ENCODE measurements at places on chromosomes 3 and 15.

DNA sequence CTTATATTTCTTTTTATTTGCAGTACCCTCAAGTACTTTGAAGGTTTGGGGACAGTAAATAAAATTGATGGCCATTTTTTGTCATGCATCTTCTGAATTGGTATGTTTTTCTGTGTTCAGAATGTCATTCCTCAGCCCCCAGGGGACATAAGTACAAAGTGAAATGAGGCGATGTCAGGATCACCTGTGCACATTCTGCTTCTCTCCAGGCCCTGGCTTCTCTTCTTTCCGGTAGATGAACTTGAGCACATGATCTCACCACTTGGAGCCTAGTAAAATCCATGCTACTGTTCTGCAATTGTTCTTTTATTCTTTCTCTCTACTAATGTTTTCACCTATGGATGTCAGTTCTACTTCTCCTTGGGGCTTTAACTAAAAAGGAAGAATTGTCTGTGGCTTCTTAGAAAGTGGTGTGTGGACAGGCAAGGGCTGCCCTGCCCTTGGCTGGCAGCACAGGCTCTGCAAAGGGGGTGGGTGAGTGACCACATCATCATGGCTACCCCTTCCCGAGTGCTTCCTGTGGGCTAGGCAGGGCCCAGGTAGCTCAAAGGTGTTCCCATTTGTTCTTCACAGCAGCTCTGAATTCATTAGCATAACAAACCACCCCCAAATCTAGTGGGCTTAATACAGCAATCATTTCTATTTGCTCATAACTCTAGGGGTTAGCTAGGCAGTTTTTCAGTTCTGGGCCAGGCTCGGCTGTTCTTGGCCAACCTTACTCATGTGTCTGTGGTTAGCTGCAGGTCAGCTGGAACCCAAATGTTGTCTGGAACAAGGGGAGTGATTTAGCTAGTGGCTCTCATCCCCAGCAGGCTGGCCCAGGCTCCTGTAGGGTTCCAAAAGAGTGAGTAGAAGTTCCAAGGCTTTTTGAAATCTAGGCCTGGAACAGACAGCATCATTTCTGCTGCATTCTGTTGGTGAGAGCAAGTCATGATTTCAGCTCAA is 154.0 kb upstream of the CTDSPL start:
- DNase-seq = no peak

DNA sequence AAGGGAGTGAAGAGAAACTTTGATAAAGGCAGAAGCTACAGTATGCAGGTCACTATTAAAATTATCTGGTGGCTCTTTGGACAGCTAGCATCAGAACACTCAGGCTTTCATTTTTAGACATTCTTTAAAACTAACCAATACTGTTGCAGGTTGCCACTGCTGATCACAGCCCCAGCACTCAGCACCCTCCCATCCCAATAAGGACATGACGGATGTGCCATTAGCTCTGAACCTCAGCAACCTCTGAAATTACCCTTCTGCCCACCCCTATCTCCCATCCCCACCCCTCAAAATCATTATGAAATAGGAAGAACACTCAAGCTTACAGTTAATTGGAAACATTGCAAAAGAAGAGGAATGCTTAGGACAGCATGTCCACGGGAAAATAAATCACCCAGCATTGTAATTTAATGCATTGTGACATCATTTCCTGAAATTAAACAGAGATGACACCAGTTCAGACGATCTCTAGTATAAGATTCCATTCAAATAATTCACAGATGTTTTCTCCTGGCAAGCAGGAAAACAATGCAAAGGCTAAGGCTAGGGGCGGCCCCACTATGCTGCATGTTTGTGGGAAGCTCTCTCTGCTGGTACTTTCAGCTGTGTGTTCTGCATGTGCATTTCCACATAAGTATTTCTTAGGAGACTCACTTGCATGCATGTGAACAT is 71.6 kb downstream of the MEIS2 start:
- DNase-seq = peak; percentile 88

DNA sequence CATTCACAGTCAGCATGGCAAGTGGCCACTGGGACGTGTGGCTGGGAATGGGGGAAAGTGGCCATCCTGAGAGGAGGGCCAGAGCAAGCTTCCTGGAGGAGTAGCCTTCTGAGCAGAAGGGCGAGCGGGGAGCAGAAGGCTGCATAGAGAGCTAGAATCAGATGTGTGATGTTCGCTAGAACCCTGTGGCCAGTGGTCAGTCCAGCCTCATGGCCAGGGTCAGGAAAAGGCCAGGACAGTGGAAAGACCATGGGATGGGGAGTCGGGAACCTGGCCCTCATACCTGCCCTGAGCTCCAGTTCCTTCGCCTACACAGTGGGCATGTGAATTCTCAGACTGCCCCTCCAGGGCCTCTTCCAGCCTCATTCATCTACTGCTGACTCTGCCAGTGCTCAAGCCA is 102.4 kb downstream of the DNAJB8 start:
- no peak for DNase-seq

- peak; percentile 51 for DNase-seq
Observed at GRCh38 chr3:182909318-182910040, 70.9 kb downstream of the DCUN1D1 start.

DNA sequence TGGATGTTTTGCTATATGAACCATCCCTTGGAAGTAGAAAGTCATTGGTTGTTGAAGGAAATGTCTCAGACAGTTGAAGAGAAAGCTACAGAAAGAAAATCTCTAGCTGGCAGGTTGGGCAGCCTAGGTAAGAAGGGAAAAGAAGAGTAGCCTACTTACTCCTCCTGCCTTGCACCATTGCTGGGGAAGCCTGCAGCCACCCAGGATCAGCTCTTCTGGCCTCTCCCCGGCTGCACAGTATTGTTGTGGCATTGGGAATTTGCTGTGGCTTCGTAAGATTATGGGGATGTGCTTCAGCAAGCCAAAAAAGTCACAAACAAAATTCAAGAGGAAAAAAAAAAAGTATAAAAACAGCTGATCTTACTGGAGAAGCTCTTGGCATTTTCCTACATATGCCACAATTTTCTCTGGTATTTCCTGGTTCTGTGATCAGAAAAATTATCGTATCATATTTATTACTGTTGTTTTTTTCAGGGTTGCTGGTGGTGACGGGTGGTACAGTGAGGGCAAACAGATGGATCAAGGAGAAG is 154.2 kb downstream of the TIGIT start:
- no peak for DNase-seq

DNA sequence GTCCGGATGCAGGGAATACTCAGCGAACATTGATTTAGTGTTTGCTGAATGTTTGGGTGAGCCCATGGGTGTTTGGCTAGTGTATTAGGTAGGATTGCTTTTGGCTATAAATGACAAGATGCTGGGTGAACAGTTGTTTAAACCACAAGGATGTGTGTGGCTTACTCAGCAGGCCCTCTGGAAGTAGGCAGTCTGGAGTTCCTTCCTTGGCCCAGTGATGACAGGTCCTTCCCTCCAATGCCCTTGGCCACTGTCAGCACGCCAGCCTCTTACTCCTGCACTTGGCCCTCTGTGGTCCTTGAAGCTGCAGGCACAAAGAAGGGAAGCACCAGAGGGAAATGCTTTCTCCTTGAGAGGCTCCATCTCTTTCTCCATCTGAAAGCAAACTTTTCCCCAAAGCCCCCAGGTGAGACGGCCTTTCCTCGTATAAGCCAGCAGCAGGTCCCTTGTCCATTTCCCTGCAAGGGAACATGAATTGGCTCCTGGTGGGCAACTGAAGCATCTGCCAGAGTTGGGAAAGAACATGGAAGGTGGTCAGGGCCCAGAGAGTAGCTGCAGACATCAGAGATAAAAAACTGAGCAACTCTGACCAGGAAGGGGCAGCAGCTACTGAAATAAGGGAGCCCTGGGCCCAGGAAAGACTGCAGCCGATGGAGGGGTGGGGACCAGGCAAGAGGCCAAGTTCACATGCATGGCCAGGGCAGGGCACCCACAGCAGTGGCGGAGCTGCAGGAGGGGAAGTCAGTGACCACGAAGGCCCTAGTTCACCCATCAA is 105.0 kb downstream of the TPRA1 start:
- DNase-seq = no peak

GRCh38 chr3:161345023-161345422 is 26.3 kb downstream of the SPTSSB start:
- DNase-seq = no peak

DNA sequence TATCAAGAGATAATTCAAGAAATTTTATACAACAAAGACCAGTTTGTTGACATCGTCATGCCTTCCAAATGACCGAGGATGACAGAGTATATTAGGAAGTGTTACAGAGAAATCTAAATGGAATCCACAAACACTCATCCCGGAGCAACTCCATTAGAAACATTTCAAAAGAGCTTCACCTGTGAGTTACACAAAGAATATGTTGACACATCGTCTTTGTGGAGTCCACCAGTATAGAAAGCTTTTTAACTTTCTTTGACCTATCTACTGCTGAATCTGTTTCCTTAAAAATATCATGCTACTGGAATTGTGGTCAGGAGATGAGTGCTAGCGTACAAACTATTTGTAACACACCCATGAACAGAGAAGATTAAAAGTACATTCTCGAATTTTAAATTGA is 130.4 kb downstream of the SUCLG2 start:
- no peak for DNase-seq

GRCh38 chr3:162165346-162165745 is 668.7 kb downstream of the OTOL1 start:
- DNase-seq = peak; percentile 44

GRCh38 chr3:184405075-184406030 is 25.5 kb downstream of the CHRD start:
- DNase-seq = no peak

- DNase-seq = no peak
Observed at GRCh38 chr3:115062009-115062408, 85.1 kb downstream of the ZBTB20 start.

GRCh38 chr3:106268696-106269095 is 399.9 kb upstream of the CBLB start:
- DNase-seq = no peak

DNA sequence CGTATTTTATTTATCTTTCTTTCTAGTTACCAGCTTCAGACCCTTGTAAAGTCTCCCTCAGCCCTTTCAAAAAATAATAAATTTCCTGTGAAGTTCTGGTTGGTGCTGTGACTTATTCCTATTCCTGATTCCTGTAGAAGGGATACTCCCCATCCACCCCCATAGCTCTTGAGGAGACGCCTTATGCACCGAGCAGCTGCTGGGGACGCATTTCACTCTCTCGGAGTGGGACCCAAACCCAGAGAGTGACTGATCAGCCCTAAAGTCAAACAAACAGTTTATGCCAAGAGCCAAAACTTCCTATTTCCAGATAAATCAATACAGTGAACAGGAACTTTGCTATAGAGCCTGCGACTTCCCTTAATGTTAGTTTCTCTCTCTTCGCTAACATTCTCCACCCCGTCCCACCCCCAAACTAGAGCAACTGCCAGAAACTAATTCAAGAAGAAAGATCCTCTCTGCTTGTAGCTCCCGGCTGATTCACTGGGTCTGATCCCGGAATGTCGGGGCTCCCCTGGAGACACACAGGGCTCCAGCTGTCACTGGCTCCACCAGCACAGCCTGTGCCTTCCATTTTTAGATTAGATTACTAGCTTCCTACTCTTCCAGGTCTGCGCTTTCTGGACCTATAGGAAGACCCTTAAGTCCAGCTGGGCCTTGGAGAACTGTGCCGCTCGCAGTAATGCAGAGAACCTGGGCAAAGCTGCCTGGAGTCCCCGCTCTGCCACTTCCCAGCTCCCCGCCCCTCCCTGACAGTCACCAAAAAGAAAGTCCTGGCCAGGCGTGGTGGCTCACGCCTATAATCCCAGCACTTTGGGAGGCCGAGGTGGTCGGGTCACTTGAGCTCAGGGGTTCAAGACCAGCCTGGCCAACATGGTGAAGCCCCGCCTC is 45.2 kb downstream of the KLHL25 start:
- no peak for DNase-seq

DNA sequence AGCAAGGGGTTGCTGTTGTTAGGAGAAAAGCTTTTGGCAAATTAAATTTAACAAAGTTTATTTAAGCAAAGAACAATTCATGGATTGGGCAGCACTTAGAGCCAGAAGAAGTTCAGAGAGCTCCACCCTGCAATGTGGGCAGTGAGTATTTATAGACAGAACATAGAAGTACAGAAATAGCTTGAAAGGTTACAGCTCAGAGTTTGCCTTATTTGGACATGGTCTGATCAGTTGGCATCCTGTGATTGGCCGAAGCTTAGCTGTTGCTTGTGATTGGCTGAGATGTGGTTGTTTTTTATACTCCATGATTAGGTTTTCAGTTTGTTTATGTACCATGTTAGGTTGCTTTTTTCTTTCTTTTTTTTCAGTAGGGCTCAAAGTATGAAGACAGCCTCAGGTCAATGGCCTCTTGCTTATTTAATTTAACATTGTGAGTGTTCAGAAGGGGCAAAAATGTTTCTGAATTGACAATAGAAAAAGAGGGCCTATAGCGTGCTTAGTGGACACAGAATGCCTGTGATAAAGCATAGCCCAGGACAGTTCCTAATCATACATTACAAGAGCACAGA is 293.8 kb downstream of the IGSF11 start:
- no peak for DNase-seq

GRCh38 chr3:46928282-46928681 is 48.3 kb downstream of the CCDC12 start:
- DNase-seq = no peak

GRCh38 chr3:151501171-151501922 is 40.5 kb upstream of the IGSF10 start:
- DNase-seq = peak; percentile 43

DNA sequence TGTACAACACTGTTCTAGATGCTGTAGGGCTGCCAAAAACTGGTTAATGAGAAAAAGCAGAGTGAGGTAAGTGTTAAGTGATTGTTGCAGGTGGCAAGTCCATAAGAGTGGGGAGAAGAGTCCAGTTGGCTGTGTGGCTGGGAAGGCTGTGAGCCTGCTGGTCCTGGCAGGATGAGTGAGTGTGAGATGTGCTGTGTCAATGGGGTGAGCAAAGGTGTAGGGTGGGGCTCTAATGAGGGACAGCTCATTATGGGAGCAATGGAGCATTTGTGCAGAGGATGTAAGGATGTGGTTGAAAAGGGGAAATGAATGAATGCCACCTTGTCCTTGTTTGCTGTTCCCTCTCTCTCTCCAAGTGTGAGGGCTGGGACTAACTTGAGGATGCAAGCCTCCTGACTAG is 145.3 kb upstream of the ROPN1 start:
- no peak for DNase-seq

- DNase-seq = no peak
Observed at GRCh38 chr15:60720086-60720485, 241.1 kb upstream of the ICE2 start.

DNA sequence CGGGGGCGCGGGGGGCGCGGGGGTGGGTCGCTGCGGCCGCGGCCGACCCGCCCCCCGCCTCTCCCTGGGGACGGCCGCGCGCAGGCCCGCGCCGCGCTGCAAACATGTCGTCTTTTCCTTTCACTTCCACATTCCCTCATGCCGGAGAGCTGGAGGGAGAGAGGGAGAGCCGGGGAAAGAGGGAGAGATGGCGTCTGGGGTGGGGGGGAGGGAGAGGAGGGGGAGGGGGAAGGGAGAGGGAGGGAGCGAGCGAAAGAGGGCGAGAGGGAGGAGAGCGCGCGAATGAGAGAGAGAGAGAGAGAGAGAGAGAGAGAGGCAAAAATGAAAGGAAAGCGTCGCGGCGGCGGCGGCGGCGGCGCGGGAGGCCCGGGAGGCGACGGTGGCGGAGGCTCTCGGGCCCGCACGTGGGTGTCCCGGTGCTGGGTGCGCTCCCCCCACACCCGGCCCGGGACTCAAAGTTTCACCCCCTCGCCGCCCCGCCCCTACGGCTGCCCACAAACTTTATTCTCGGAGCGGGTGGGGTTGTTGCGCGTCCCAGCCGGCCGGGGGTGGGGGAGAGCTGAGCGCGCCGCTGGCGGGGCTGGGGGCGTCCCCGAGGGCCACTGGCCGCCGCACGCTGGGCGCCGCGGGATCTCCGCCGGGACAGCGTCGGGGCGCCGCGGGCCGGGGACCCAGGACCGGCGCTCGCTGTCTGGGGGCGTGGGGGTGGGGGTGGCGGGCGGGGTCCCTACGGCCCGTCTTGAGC is 731 bp downstream of the ZNF710 start:
- peak; percentile 77 for DNase-seq

GRCh38 chr3:194204042-194204987 is 68.4 kb downstream of the HES1 start:
- DNase-seq = no peak

Measured in adipocyte (in vitro differentiated cells).